ENCODE measurements at places on chromosomes 7 and 10.

DNA sequence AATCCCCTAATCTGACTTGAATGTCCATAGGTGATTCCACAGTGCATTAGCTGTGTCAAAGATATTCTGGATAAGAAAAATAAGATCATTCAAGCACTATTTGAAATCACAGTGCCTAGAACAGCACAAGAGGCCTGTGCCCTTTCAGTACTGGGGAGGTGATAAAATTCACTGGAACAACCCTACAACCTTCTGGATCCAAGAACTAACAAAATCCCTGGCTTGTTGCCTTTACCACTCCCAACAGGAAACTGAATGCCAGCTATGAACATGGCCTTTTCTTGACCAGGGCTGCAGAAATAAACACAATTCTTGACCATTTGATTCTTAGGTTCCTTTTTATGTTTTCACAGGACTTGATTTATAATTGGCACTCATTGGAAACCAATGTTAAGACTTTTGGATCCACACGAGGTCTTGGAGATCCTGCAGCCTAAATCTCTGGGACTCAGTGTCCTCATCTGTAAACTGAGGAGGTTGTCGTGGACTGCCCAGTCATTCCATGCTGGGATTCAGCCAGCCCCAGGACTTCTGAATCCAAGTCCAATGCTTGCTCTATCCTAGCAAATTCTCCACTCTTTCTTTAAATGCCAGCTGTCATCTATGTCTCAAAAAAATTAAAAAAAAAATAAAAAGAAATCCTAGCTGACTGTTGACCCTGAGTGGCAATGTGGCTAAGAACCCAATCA lies 624.7 kb downstream of the KCNMA1 start:
- no peak for DNase-seq

DNA sequence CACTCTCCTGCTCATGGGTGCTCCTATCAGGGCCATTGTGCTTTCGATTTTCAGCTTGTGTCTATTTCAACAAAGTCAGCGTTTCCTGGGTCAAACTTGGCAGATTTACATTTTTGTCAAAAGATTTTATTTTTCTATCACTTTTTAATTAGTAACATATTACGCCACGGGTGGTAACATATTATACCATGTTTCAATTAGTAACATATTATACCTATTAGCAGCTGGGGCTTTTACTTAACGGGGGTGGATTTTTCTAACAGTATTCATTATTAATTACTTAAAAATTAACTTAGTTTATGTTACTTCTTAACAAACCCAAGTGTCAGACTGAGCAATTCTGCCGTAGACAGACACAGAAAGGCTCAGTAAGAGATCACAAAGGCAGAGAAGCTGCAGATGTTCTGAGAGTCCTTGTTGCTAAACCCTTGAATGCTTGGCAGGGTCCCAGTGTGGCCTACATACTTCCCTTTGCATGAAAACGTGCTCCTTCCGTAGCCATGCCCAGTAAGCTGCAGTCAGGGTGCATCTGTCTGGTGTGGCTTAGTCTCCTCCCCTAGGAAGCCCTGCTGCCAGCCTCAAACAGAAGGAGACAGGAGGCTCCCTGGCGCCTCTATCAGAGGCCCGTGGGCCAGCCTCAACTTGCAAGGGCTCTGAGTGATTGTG lies 263.1 kb upstream of the CXCL12 start:
- DNase-seq: no peak

DNA sequence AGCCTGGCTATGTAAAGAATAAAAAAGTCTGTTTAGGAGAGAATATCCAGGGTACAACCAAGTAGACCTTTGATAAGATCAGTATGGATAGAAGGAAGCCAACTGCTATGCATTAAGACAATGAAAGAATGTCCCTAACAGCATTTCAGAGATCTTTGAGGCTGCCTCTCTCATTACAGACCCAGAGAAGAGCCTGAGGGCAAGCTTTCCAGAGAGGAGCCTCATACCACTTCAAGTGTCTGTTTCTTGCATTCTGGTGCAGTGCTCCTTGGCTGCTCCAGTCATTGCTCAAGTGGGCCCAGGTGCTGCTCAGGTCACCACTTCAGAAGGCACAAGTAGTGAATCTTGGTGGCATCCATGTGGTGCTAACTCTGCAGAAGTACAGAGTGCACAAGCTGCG lies 514.0 kb downstream of the PLXDC2 start:
- no peak for DNase-seq

DNA sequence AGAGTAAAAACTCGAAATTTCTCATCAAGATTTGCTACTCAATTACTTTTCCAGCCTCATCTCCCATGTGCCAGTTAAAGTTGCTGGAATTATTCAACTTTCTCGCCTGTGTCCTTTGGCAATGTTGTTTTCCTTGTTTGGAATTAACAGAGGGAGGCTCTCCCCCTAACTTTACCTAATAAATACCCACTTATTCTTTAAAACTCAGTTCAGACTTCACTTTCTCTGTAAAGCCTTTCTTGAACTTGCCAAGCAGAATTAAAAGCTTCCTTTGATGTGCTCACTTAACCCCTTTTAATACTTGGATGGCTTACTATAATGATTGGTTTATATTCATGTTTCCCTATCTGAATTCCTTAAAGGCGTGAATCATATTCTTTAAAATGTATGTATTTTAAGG lies 104.1 kb downstream of the MKLN1 start:
- no peak for DNase-seq

DNA sequence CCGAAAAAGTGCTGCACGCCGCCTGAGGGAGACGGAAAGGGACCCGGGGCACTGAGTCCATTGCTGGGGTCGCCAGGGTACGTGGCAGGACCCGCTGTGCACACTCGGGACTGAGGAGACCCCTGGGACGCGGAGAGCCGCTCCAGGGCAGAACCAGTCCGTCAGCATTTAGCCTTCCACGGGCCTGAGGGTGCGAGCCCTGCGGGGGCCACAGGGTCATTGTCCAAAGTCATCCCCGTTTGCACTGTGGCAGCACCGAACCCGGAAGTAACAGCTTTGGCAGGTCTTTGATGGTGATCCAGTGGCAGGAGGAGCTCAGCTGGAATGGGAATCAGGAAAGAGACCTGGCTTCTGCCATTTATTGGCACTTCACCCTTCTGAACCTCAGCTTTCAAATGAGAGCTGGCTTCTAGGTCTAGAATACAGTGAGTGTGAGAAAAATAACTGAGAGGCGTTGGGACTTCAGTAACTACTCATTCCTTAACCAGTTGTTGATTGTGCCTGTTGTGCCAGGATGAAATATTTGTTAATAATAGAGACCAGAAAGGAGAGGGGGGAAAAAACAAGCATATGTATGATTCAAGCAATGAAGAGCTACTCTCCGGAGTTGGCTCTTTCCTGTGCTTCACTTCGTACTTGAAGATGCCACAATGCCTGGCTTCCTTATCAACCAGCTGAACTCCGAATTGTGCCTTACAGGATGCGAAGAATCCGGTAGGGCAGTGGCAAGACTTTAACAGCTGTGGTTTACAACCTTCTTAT lies 811 bp upstream of the ARHGAP12 start:
- DNase-seq: peak; percentile 45
